Fibroblast of villous mesenchyme (primary cell): ENCODE measurements at places on chromosomes 11 and 22. TPM values are rescaled to one million over a fixed set of nuclear protein-coding genes. Genes with fewer than 3 reads are reported as not detected.

- DNase-seq = no peak
Observed at GRCh38 chr11:110340436-110340835, 44.0 kb upstream of the RDX start.

DNA sequence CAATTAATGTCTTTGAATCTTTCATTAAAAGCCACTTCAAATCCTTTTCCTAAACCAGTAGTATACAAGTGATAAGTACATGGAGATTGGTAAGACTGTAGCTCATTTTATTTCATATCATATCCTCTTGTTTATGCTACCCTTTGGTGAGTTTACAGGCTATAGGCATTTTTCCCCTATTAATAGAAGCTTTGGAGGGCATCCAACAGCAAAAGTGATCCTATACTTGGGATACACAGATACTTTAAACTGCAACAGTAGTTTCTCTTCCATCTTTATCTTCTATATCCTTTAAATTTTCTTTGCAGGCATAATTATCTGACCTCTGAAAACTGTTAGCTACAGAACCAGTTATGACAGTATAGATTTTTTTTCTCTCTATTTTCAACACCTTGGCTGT, 114.5 kb upstream of the SPON1 start:
- DNase-seq = no peak

TMEM86A gene
- 0.32 and 0.43 TPM in 2 replicates for total RNA-seq

GRCh38 chr11:75524665-75525432, 892 bp downstream of the GDPD5 start:
- no peak for DNase-seq

DNA sequence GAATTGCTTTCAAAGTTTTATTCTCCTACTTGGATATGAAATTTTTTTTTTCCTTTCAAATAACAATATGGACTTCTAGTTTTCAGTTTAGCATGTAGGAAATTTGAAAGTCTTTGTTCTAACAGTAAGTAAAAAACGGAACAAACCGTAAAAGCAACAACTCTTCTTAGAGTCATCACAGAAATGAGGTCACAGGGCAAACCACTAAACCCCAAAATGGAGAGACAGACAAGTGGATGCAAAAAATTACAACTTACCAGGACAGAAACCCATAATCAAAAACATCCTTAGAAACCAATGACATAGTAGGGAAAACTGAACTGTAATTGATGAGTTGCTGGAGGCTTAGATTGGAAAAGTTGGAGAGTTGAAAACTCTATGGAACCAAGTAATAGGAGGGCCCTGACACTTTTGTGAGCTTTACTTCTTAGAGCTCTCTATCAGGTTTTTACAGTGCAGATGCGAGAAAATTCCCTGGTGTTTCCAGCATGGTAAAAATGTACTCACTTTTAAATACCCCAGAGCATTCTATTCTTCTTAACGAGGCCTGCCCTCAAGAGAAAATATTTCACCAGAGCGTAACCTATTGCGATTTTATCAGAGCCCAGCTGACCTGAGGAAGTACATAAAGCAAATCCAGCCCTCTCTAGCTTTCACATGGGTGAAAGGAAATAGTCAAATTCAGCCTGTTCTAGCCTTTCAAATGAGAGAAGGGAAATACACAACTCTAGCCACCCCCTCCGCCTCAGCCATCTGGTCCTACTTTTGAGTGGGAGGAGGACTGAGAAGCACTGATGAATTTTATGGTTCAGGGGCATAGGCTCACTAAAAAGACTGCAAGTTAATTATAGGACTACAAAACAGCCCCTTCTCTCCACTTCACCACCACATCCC, 39.1 kb downstream of the CASP12 start:
- peak; percentile 2 for DNase-seq

- DNase-seq = no peak
Observed at GRCh38 chr11:45860348-45860747, 13.1 kb downstream of the CRY2 start.

DNA sequence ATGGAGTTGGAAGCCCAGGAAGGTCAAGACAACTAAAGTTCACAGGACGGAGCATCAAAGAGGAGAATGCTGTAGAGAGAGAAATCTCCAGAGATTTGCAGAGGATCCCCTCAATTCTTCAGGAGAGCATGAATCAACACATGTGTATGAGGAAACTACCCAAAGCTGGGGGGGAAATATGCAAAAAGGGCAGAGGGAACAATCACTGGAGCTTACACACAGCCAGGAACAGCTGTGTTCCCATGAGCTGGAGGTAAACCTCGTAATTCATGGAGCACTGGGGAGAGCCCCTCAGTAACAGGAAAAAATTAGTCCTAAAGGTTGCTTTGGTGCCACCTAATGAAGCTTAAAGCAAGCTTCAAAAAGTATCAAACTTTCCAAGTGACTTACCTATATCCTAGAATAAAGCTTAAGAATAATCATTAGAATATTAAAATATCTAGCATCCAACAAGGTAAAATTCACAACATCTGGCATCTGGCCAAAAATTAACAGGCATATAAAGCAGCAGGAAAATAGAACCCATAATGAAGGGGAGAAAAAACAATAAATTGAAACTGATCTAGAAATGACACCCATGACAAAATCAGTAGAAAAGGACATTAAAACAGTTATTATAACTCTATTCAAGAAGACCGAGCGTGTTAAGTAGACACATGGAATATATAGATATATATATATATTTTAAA, 134.2 kb downstream of the STK33 start:
- DNase-seq = no peak

DNA sequence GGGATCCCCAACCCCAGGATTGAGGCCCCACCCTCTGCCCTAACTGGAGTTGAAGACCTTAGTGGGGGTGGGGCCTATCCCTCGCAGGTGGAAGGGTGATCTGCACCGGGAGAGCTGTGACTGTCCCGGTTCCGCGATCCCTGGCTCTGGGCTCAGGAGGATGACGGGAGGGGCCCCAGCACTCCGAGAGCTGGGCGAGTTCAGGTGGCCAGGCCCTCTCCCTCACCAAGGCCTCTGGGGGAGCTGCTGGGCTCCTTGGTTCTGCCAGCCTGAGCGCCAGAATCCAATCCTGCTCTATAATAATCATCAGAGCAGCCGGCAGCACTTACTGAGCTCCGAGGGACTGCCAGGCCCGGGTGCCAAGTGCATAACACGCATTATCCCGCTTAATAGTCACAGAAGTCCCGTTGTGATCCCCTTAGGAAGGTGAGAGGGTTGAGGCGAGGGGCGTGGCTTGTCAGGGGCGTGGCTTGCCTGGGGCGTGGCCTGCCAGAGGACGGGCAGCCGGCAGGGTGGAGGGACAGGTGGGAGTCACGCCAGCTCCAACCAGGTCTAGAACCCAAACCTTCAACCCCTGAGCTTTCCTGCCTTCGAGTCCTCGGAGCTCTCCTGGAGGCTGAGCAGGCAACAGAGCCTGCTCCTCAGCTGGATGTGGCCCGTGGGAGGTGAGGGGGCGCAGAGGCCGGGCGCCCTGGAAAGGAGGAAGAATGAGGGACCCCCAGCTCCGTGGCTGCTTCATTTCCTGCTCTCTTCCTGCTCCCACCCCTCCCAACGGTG, 7.3 kb upstream of the SYT7 start:
- DNase-seq = no peak

ZBED4 gene
- 10.6 and 13.4 TPM in 2 replicates for total RNA-seq

GRCh38 chr11:113532697-113533424, 57.7 kb upstream of the DRD2 start:
- peak; percentile 79 for DNase-seq

PRR33 gene
- not detected in 2 replicates for total RNA-seq

KCNJ5 gene
- total RNA-seq = under 0.01 TPM in 1 of 2 replicates, not detected in the other

TESMIN gene
- 0.32 and 2.6 TPM in 2 replicates for total RNA-seq

OOSP4B gene
- not detected in 2 replicates for total RNA-seq

- DNase-seq = no peak
Observed at GRCh38 chr11:17792161-17792560, 57.6 kb downstream of the KCNC1 start.

DNA sequence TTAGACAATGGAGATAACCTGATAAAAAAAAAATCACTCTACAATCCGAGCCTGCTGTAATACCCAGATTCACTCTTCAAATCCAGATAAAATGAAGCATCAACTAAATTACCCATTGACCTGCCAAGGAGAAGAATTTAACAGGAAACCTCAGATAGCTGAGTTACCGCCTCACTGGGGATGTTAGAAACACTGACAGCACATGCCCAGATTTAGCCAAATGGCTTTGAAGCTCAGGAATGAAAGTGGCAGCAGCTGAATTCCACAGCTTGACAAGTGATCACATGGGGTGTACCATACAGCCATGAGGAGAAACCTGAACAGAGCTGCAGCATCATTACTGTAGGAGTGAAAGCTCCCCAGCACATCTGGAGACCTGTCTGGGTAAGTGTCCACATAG, 807.6 kb downstream of the DLG2 start:
- no peak for DNase-seq

DNA sequence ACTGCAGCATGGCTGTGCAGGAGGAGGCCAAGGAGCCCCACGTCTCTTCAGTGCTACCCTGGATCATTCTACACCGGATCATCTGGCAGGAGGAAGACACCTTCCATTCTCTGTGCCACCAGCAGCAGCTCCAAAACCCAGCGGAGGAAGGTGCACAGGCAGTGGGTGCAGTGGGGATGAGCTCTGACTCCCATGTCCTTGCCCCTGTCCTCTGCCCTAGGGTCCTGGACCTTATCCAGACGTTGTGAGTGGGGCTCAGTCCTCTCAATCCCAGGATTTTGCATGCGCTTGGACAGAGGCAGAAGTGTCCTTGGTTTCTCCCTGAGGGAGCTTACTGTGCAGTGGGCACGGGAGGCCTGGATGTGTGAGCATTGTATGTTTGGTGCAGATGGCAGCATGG, 61.3 kb downstream of the CABIN1 start:
- no peak for DNase-seq

THRSP gene
- total RNA-seq = not detected in 2 replicates

- peak; percentile 88 for DNase-seq
Observed at GRCh38 chr22:37018815-37019308, 385 bp downstream of the TST start.

GRCh38 chr11:64870893-64871466, 7.4 kb downstream of the EHD1 start:
- no peak for DNase-seq

DNA sequence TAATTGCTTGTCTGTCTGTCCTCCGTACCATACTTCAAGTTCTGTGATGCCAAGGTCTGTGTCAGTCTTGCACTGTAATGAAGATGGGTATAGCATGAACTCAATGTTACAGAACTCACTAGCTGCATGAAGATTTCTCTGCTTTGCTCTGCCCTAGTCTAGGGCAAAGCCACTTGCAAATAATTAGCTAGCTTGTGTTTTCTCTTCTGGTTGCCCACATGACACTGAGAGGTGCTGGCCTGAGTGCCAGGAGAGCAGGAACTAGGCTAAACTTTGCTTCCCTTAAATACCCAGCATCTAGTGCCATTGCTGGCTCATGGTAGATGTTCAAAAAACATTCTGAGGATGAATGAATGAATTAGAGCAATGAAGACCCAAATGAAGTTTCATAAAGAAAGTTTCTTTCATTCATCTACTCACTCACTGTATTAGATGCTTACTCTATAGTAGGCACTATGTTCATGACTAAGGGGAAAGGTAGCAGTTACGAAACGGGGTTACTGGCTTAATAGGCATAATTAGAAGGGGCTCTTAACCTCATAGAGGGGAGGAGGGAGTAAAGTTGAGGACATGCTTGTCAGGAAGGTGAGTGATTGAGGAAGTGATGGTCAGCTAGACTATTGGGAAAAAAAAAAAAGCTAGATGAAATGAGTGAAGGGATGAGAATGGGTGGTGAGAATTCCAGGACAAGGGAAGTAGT, 4.4 kb upstream of the ENDOD1 start:
- DNase-seq = no peak

KRTAP5-9 gene
- total RNA-seq = 0.32 TPM in 1 of 2 replicates, not detected in the other

- no peak for DNase-seq
Observed at GRCh38 chr11:20014067-20014402, 146.2 kb downstream of the DBX1 start.

ARHGAP8 gene
- total RNA-seq = under 0.01 and 0.97 TPM in 2 replicates

GRCh38 chr11:95684170-95684569, 105.4 kb downstream of the FAM76B start:
- no peak for DNase-seq

- peak; percentile 98 for DNase-seq
Observed at GRCh38 chr11:47642099-47642855, at the start of gene MTCH2. Gene MTCH2 (minus strand): TSS chr11:47642559. CDS start chr11:47642465, 94 bp downstream.

MTFP1 gene
- total RNA-seq = 10.8 and 11.3 TPM in 2 replicates

GRCh38 chr11:74025467-74026166, 16.7 kb upstream of the UCP3 start:
- DNase-seq = peak; percentile 71

DNA sequence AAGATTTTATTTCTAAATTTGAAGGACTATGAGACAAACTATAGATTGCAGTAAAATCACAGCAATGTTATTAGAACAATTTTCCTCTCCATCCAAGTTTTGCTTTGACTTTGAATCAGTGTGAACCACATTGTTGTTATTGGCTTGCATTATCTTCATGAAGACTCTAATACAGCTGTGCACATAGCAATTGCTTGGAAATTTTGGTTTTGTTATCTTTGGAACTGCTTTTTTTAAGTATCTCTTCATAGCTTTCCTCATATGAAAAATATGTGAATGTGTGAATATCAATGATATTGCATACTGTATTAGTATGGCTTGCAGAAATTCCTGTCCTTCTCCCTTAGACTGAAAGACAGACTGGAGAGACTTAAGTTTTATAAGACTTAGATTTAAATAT, 666.6 kb downstream of the LUZP2 start:
- no peak for DNase-seq

MIOX gene
- 0.32 TPM in 1 of 2 replicates, not detected in the other for total RNA-seq
